ENCODE measurements at places on chromosomes 16 and 17.

DNA sequence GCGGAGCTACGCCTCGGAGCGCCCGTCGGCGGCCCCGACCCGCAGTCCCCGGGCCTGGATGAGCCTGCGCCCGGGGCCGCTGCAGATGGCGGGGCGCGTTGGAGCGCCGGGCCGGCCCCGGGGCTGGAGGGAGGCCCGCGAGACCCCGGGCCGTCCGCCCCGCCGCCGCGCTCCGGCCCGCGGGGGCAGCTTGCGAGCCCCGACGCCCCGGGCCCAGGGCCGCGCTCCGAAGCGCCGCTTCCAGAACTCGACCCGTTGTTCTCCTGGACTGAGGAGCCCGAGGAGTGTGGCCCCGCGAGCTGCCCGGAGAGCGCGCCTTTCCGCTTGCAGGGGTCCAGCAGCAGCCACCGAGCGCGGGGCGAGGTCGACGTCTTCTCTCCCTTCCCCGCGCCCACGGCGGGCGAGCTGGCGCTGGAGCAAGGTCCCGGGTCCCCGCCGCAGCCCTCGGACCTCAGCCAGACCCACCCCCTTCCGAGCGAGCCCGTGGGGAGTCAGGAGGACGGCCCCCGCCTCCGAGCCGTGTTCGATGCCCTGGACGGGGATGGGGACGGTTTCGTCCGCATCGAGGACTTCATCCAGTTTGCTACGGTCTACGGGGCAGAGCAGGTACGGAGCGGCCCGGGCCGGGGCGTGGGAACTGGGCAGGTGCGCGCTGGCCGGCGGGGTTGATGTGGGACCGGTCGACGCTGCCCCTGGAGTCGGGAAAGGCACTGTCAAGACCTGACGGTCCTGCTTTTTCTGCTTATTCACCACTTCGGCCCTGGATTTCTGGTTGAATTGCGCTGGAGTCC lies 861 bp downstream of the RAB11FIP3 start:
- no peak for DNase-seq

- DNase-seq = no peak
Measured at GRCh38 chr16:75733305-75734211, 7.3 kb upstream of the CPHXL start.

- DNase-seq = no peak
Measured at GRCh38 chr16:15536843-15537242, 102.5 kb downstream of the BMERB1 start.

GRCh38 chr17:62172492-62173291 lies 107.6 kb upstream of the MED13 start:
- DNase-seq = no peak

GRCh38 chr16:51939378-51939871 lies 607.5 kb downstream of the TOX3 start:
- no peak for DNase-seq

GRCh38 chr17:60874772-60875171 lies 197.1 kb downstream of the BCAS3 start:
- DNase-seq = no peak

GRCh38 chr17:73489333-73489732 lies 154.9 kb downstream of the SDK2 start:
- DNase-seq = no peak

GRCh38 chr17:64103391-64104364 lies 26.3 kb downstream of the ERN1 start:
- no peak for DNase-seq

DNA sequence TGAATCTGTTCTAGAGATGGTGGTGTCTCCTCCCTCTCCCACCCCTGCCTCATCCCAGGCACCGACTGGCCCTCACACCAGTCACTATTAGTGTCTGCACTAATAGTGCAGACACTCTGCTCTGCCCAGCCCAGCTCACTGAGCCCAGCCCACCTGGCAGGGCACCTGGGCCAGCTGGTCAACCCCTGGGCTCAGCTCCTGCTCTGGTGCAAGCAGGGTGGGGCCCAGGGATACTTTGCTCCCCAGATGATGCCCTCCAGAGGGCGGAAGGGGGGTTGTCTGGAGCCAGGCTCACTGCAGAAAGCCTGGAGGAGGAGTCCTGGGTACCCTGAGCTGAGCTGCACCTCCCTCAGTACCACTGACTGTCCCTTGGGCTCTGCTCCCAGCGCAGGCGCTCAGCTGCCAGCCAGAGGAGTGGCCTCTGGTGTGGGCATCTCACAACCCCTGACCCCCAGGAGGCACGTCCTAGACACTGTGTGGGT lies 14.5 kb downstream of the RAB11FIP4 start:
- DNase-seq = no peak

- no peak for DNase-seq
Measured at GRCh38 chr17:63826468-63827001, 696 bp upstream of the PSMC5 start.
